ENCODE measurements at places on chromosomes 1 and 21. TPM values are rescaled to one million over a fixed set of nuclear protein-coding genes. Genes with fewer than 3 reads are reported as not detected.

Gene SPRR3
- not detected for total RNA-seq

Gene HMGCS2
- 374 TPM for total RNA-seq

Gene C1orf56
- total RNA-seq, result 2.6 TPM

Gene ZFYVE9
- 18.9 TPM for total RNA-seq

Gene DSTYK
- total RNA-seq, result 5.7 TPM

Gene FAF1
- 66.7 TPM for total RNA-seq

Gene AMY1A
- total RNA-seq, result not detected

Gene CALML6
- 0.17 TPM for total RNA-seq

Gene TSPEAR
- not detected for total RNA-seq

Gene TRIM58
- total RNA-seq, result 2.4 TPM

Gene EMC1
- total RNA-seq, result 51.1 TPM

Gene RWDD3
- total RNA-seq, result 22.0 TPM

Data from colonic mucosa (tissue), 4 donors.